Esophagus squamous epithelium (tissue), 5 donors: ENCODE measurements at places on chromosomes 4 and X. TPM values are rescaled to one million over a fixed set of nuclear protein-coding genes. Genes with fewer than 3 reads are reported as not detected.

NBDY gene
- total RNA-seq: 8.3 TPM

RBM47 gene
- total RNA-seq: 96.7 TPM

PCDH10 gene
- total RNA-seq: not detected

ITIH6 gene
- not detected for total RNA-seq

DGKK gene
- total RNA-seq: not detected

ARSJ gene
- total RNA-seq: 5.6 TPM

NAT8L gene
- not detected for total RNA-seq

SLITRK4 gene
- total RNA-seq: 1.2 TPM

EPHA5 gene
- total RNA-seq: not detected

CNKSR2 gene
- not detected for total RNA-seq

NLGN4X gene
- 0.22 TPM for total RNA-seq

TCEAL2 gene
- 0.57 TPM for total RNA-seq

STPG2 gene
- total RNA-seq: not detected
